ENCODE measurements at places on chromosomes 13 and 19.

DNA sequence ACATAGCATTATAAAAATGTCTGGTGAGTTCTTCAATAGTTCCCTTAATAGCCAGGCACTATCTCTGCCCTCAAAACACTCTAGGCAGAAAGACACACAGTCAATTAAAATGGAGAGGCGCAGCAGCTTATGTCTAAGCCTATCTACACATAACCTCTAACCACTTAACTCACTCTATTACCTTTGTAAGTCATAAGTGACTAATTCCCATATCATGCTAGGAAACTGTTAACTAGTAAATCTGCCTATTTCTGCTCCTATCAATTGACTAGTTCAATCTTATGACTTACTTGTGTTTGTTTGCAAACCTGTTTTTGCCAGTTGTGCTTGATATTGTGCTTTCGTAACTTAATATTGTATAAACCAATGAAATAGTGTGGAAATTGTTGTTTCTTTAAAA lies 3.2 kb downstream of the CCDC122 start:
- DNase-seq, result no peak

DNA sequence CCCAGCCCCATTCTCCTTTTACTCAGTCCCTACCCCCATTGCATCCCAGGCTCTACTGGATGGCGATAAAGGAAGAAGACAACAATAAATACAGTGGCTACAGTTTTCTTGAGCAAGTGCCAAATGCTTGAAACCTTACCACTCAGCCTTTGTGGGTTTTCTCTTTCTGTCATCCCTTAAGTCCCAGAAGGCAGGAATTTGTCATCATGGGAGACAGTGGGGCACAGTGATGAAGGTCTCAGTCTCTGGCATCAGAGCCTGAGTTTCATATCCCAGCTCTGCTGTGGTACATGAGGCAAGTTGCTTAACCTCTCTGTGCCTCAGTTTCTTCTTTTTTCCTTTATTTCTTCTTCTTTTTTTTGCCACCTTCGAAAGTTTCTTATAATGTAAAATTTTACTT lies 5.1 kb upstream of the COMP start:
- DNase-seq, result no peak

GRCh38 chr19:10126213-10126639 lies 6.5 kb upstream of the EIF3G start:
- DNase-seq, result no peak

- no peak for DNase-seq
These were observed 2476.7 kb downstream of the PCDH9 start for GRCh38 chr13:64753233-64754000.

GRCh38 chr13:87671753-87672605 lies 808 bp downstream of the SLITRK5 start:
- DNase-seq, result no peak
